T-helper 17 cell (primary cell): ENCODE measurements at places on chromosomes 7 and 10. TPM values are rescaled to one million over a fixed set of nuclear protein-coding genes. Genes with fewer than 3 reads are reported as not detected.
A peak's percentile ranks its signal among the peaks of the same experiment; 100 is the strongest.

The IGF2BP3 gene
- 11.0 TPM for total RNA-seq

The SPDYE9 gene
- total RNA-seq = not detected

The MLLT10 gene
- total RNA-seq = 68.6 TPM

The AKR1C1 gene
- total RNA-seq = 1.2 TPM

The PIK3CG gene
- 24.8 TPM for total RNA-seq

The PPP1R17 gene
- not detected for total RNA-seq

The TEX36 gene
- total RNA-seq = not detected

The IGFBP3 gene
- total RNA-seq = 7.2 TPM

GRCh38 chr7:151637781-151638261, 118.1 kb upstream of the RHEB start:
- no peak overlapping the region for H3K4me3 ChIP-seq
- H3K27me3 ChIP-seq = no peaks in the 10 kb centered on the region
- DNase-seq = no peak
- peaks cover 10% of the 10 kb centered on the region for H3K4me1 ChIP-seq
- no peaks in the 10 kb centered on the region for H3K36me3 ChIP-seq

GRCh38 chr7:91276909-91277308, 12.7 kb downstream of the FZD1 start:
- no peaks in the 10 kb centered on the region for H3K4me1 ChIP-seq
- H3K4me3 ChIP-seq = no peak overlapping the region
- no peaks in the 10 kb centered on the region for H3K27me3 ChIP-seq
- no peaks in the 10 kb centered on the region for H3K36me3 ChIP-seq
- no peak overlapping the region for H3K27ac ChIP-seq

DNA sequence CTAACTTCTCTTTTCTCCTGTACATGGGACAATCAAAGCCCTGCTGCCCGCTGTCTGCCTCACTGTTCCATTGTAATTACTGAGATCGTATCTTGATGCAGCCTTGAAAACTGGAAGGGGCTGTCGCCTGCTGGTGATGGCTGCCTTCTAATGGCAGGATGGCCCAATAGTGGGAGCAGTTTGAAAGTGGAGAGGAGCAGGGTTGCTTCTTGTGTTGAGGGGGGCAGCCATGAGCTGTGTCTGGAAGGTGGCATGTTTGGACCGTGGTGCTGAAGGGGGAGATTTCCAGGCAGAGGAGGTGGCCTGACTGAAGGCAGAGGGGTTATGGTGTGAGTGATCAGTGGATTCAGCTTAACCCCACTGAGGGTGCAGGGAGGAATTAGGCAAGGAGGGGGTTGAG, 8.1 kb downstream of the WDFY4 start:
- no peak overlapping the region for H3K27ac ChIP-seq
- peaks cover 3% of the 10 kb centered on the region for H3K4me1 ChIP-seq
- no peak overlapping the region for H3K4me3 ChIP-seq
- H3K27me3 ChIP-seq = peaks cover 60% of the 10 kb centered on the region
- no peak for DNase-seq

- H3K36me3 ChIP-seq = peaks cover 5% of the 10 kb centered on the region
- no peak overlapping the region for H3K4me3 ChIP-seq
- peaks cover 2% of the 10 kb centered on the region for H3K4me1 ChIP-seq
- H3K27me3 ChIP-seq = peaks cover 13% of the 10 kb centered on the region
Observed at GRCh38 chr7:158358926-158359645, 228.5 kb downstream of the PTPRN2 start.

- H3K4me3 ChIP-seq = no peak overlapping the region
- H3K27ac ChIP-seq = no peak overlapping the region
- H3K36me3 ChIP-seq = peaks cover 5% of the 10 kb centered on the region
- H3K4me1 ChIP-seq = peaks cover 3% of the 10 kb centered on the region
Observed at GRCh38 chr10:92792661-92793060, 55.7 kb upstream of the EXOC6 start.

GRCh38 chr7:51702673-51703072, 386.1 kb upstream of the COBL start:
- no peak for DNase-seq
- H3K4me3 ChIP-seq = no peak overlapping the region

- peaks cover 9% of the 10 kb centered on the region for H3K4me1 ChIP-seq
- no peaks in the 10 kb centered on the region for H3K36me3 ChIP-seq
- H3K27ac ChIP-seq = no peak overlapping the region
- DNase-seq = no peak
Observed at GRCh38 chr7:121447243-121447910, 51.3 kb upstream of the FAM3C start.

- peaks cover 6% of the 10 kb centered on the region for H3K36me3 ChIP-seq
- H3K27ac ChIP-seq = peak overlapping the region; percentile 98
Observed at GRCh38 chr10:119597405-119598186, 832 bp upstream of the TIAL1 start.

GRCh38 chr7:954330-955238, at the start of gene ADAP1:
TSS of gene ADAP1 (minus strand) at chr7:954680. CDS start at chr7:954477, 203 bp downstream.
- H3K36me3 ChIP-seq = no peaks in the 10 kb centered on the region
- DNase-seq = peak; percentile 32
- H3K4me3 ChIP-seq = peak within 1 kb of the TSS; percentile 84
- no peak within 1 kb of the TSS for H3K27ac ChIP-seq

GRCh38 chr7:91912494-91912893, 28.2 kb upstream of the AKAP9 start:
- no peak for DNase-seq
- H3K4me1 ChIP-seq = peaks cover 4% of the 10 kb centered on the region
- no peak overlapping the region for H3K4me3 ChIP-seq
- H3K27me3 ChIP-seq = peaks cover 7% of the 10 kb centered on the region
- H3K27ac ChIP-seq = no peak overlapping the region

- H3K36me3 ChIP-seq = no peaks in the 10 kb centered on the region
- H3K27ac ChIP-seq = peak overlapping the region; percentile 83
- H3K4me3 ChIP-seq = no peak overlapping the region
Observed at GRCh38 chr10:118851062-118852035, 96.6 kb upstream of the CACUL1 start.

DNA sequence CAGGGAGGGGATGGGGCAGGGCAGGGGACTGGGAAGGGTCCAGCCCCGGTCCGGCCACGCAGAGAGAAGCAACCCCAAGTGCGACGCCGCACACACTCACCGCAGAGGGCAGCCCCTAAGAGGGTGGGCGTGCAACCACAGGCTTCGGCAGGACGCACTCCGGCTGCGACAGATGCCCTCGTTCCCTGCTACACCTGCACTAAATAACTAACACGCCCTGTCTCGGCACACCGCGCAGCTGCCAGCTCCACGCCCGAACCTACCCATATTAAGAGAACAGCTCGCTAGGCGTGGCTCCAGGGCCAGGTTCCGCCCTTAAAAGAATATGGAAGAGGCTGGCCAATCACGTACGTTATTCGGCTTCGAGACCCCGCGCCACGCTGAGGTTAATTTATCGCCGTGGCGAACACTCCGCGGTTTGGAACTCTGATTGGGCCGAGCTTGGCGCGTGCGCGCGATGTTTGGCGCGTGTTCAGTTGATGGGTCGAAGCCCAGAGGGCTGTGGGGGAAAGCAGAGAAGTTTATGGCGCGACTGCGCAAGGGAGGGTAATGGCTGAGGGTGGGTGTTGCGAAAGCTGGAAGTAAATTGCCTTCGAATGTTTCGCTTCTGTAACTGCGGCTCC, 91.1 kb downstream of the OR13A1 start:
- H3K4me1 ChIP-seq = no peaks in the 10 kb centered on the region
- H3K4me3 ChIP-seq = no peak overlapping the region
- no peak for DNase-seq

DNA sequence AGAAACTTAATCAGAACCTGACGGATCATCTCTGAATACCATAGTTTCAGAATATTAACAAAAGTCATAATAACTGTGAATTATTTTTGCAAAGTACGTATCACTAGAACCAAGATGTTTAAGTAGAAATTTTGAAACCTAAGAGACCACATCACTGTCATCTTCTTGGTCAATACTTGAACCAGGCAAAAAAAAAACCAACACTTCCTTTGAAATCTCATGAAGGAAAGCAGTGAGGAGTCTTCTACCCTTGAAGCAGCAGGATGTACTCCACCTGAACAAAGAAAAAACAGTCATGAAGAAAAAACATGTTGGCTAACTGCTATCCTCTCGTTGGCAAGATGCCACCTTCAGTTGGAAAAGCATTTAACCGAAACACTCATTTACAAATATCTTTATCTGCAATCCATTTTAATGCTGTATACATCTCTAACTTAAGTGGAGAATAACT, 82.4 kb downstream of the SRPK2 start:
- peak overlapping the region; percentile 41 for H3K27ac ChIP-seq
- H3K4me3 ChIP-seq = no peak overlapping the region
- peaks cover 47% of the 10 kb centered on the region for H3K4me1 ChIP-seq
- H3K36me3 ChIP-seq = peaks cover 2% of the 10 kb centered on the region

- H3K4me3 ChIP-seq = no peak overlapping the region
- no peak overlapping the region for H3K27ac ChIP-seq
- peaks cover 2% of the 10 kb centered on the region for H3K36me3 ChIP-seq
Observed at GRCh38 chr10:46545861-46546590, 10.4 kb downstream of the GPRIN2 start.

DNA sequence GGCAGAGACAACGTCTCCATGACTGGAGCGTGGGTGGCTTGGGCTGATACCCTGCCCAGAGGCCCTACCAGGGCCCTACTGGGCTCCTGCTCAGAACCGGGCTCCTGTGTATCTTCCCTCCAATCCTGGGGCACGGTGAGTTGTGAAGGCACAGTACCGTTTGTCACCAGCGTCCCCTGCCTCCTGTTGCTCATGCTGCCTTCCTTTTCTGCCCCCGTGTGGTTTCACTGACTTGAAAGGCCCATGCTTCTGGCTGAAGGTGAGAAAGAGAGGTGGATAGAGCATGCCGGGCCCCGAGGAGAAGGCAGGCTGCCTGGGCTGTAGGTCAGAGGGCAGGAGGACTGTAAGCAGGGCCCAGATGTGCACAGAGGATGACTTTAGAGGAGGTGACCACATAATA, 9.1 kb upstream of the DMBT1 start:
- peak overlapping the region; percentile 65 for H3K4me3 ChIP-seq
- peak overlapping the region; percentile 93 for H3K27ac ChIP-seq
- no peaks in the 10 kb centered on the region for H3K36me3 ChIP-seq
- H3K27me3 ChIP-seq = no peaks in the 10 kb centered on the region
- H3K4me1 ChIP-seq = peaks cover 15% of the 10 kb centered on the region

DNA sequence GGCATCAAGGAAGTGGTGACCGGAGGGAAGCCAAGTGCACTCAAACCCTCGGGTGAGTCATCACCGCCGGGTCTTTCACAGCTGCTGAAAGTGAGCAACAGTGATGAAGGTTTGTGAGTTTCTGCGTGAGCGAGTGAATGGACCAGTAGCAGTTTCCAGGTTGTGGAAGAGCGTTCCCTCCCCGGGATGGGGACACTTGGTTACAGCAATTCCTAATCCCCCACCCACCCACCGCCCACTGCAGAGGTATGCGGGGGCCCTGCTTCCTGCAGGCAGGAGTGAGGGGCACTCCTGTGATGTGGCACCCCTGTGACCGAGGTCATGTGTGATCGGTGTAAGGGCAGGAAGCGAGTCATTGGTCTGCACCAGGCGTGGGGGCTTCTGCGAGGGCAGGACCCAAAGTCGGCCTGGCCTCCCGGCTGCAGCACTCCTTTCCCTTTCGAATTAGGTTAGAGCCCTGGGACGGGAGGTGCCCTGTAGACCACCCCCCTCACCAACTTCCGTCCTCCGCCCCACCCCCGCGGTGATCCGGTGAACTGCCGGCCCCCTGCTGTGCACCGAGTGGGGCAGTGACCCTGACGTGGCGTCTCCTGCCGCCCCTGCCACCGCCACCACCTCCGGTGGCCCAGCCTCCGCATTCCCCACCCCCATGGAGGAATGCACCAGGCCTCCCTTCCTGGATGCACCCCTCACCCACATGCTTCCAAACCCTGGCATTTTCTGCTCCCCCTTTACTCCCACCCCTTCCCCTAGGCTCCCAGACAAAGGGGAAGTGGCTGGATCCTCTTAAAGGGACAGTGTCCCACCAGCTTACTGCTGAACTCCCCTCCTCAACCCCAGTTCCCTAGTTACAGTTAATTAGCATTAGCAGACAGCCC, 10.9 kb downstream of the LIMK1 start:
- peak overlapping the region; percentile 93 for H3K4me3 ChIP-seq
- no peaks in the 10 kb centered on the region for H3K36me3 ChIP-seq
- H3K4me1 ChIP-seq = peaks cover 14% of the 10 kb centered on the region
- peak overlapping the region; percentile 88 for H3K27ac ChIP-seq

DNA sequence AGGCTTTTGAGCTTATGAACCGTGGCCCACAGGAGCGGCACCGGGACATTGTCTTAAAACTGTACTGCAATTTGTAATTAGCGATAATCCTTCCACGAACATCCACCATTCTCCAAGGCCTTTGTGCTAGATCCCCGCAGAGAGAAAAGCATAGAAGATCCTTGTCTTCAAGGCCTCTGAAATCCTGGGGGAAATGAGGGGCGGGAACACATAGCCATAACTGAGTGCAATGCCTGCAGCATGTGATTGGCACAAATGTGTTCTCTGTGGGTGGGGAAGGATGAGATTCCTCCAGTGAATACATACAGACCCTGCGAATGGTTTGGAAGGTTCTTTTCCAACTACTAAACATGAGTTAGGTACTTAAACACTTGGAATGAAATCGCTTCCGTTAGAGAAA, 25.9 kb upstream of the PROSER2 start:
- H3K27ac ChIP-seq = peak overlapping the region; percentile 11
- H3K4me3 ChIP-seq = no peak overlapping the region
- H3K36me3 ChIP-seq = no peaks in the 10 kb centered on the region
- peaks cover 4% of the 10 kb centered on the region for H3K4me1 ChIP-seq
- H3K27me3 ChIP-seq = peaks cover 13% of the 10 kb centered on the region

- peaks cover 4% of the 10 kb centered on the region for H3K4me1 ChIP-seq
- H3K4me3 ChIP-seq = no peak overlapping the region
- H3K27ac ChIP-seq = peak overlapping the region; percentile 49
- H3K27me3 ChIP-seq = no peaks in the 10 kb centered on the region
- H3K36me3 ChIP-seq = no peaks in the 10 kb centered on the region
Observed at GRCh38 chr10:124149189-124150042, 56.0 kb upstream of the CHST15 start.

DNA sequence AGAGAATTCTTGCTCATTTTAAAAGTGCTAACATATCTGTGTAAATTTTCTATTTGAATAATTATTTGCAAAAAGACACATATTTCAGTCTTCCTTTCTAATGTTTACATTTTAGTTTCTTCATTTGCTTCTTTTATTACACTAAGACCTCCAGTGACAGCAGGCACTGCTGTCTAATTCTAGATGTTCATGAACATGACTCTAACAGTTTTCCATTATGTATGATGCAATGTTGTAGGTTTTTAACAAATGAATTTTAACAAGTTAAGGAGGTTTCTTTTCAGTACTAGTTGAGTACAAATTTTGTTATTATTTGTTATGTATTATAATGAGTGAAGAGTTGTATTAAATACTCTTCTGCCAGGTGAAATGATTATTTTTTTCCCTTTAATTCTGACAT, 83.6 kb downstream of the GRB10 start:
- H3K27ac ChIP-seq = no peak overlapping the region
- no peak overlapping the region for H3K4me3 ChIP-seq
- H3K4me1 ChIP-seq = peaks cover 5% of the 10 kb centered on the region
- peaks cover 21% of the 10 kb centered on the region for H3K27me3 ChIP-seq
- DNase-seq = no peak

GRCh38 chr7:151104411-151105235, 18.3 kb downstream of the AGAP3 start:
- H3K27ac ChIP-seq = no peak overlapping the region
- H3K4me3 ChIP-seq = no peak overlapping the region
- no peak for DNase-seq
